ENCODE measurements at places on chromosomes 11 and 22.

DNA sequence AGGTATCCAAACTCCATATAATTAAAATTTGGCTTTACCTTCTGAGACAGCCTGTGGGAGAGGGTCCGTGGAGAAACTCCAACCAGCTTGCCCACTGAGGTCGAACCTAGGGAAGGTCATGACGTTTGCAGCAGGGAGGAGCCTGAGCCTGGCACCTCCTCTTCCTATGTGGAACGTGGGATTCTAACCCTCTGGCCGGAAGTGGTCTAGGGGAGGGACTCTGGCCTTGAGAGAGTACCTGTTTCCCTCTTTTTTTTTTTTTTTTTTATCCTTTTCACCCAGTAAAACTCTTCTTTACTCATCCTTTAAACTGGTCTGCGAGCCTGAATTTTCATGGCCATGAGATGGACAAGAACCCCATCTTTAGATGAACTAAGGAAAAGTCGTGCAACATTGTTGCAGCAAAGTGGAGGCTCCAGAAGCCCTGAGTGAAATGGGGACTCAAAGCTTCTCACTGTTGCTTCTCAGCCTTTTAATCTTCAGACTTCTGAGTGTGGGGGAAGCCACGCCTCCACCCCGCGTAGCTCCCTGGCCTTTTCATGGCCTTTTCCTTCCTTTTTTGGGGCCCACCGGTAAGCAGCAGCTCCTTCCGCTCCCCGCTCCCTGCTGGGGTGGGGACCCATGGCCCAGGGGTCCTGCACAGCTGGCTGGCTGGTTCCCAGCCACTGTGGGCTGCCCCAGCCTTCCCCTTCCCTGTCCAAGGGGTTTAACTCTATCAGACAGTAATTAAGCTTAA lies 1359.9 kb downstream of the LRRC4C start:
- DNase-seq = no peak

DNA sequence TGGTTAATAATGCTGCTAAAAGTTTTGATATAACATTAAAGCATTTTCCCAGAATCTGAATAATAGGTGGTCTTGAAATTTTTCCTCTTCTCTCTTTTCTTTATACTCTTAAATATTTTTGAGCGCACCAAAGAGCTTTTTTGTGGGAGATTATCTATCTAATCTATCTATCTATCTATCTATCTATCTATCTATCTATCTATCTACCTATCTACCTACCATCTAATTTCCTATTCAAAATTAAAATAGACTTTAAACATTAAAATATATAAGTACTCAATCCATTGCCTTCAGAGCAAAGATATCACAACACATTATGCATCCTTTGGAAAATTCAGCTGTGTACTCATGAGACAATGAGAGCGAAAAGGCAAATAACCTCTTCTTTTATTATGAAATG lies 55.8 kb downstream of the ELMOD1 start:
- DNase-seq = no peak

- DNase-seq = no peak
Observed at GRCh38 chr22:50572965-50573364, 5.3 kb downstream of the CPT1B start.

- no peak for DNase-seq
Observed at GRCh38 chr11:94956963-94957362, 16.4 kb downstream of the CWC15 start.

DNA sequence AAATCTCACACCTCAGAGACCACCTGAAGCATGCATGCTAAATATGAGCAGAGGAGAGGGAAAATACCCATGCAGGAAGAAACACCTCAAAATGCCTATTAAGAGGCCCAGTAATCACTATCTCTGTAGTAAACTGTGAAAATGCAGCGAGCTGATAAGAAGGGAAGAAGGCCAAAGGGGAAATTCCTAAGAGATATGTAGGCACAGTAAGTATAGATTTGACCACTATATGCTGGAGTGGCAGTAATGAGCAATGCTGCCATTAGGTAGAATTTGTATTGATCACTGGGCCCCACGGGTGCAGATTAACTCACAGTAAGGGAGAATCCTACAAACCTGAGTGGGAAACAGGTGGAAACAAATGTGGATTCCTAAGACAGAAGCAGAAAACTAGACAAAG lies 1813.1 kb upstream of the RAG2 start:
- DNase-seq = peak; percentile 58

DNA sequence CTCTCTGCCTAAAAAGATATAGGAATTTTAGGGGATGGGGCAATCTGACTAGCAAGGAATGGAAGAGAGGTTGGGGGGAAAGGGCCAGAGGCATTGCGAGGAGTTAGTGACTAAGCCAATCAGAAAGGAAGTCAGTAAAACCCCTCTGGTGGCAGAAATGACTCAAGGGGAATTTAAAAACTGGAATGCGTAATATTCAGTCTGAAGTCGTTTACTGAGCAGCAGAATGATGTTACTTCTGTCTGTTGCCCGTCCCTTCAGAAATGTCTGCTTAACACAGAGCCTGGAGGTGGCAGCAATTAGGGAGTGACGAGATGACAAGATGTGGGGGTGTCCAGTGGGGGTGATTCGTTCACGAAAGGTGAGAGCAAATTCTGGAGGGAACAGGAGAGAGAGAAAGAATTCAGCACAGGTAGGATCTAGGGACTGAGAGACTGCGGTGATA lies 107.7 kb upstream of the CLMP start:
- no peak for DNase-seq

Data from hematopoietic multipotent progenitor cell treated with erythropoietin and hydrocortisone succinate and interleukin-3 and kit ligand, for 8 days (in vitro differentiated cells).